ENCODE measurements at places on chromosomes 4 and X.

- no peak for DNase-seq
These were observed 18.0 kb downstream of the RPS6KA3 start for GRCh38 chrX:20248592-20249192.

DNA sequence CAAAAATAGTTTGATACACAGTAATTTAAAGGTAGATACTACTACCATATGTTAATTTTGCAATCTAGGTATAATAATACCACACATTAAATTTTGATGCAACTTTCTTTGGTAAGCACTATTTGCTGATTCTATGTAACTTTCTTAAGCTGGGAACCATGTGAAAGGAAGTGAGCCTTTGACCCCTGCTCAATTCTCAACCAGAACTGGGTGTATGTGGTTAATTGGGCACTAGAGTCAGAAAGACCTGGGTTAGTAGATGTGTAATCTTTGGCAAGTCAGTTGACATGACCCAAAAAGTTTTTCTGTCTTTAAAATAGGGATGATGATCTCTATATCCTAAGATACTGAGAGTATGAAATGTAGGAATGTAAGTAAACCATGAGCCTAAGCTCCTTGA lies 22.4 kb downstream of the TLR2 start:
- DNase-seq: no peak

- DNase-seq: no peak
These were observed 1.2 kb upstream of the NEUROG2 start for GRCh38 chr4:112517067-112517634.

DNA sequence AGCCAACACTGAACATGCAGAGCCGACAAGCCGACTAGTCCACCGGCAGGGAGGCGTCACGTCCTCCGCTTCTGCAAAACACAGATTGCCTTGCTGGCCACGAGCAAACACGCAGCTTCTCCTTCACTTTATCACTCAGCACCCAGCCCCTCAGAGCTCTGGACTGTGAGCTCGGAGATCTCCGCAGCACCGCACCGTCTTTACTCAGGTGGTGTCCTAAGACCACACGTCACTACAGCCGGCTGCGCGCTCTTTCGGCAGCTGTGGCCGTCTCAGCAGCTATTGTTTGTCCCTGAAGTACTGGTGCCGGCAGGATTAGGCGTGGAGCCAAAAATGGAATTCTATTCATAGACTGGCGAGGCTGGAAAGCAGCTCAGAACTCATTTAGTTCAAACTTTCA lies 72.0 kb downstream of the FAT1 start:
- DNase-seq: no peak

DNA sequence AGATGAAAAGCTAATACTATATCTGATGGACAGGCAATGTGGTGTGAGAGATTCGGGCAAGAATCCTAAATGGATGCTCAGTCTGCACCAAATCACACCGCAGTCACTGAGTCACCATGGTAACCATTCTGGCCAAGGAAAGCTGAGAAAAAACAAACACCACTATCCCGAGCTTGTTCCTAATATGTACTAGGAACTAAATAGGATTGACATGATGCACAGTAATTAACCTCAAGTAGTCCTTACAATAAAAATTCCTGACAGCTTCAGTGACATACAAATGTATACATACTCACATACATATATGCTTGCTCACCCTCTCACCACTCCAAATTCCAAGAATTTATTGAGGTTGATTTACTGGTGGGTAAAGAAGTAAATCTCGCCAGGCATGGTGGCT lies 1.1 kb upstream of the RAB40A start:
- no peak for DNase-seq

DNA sequence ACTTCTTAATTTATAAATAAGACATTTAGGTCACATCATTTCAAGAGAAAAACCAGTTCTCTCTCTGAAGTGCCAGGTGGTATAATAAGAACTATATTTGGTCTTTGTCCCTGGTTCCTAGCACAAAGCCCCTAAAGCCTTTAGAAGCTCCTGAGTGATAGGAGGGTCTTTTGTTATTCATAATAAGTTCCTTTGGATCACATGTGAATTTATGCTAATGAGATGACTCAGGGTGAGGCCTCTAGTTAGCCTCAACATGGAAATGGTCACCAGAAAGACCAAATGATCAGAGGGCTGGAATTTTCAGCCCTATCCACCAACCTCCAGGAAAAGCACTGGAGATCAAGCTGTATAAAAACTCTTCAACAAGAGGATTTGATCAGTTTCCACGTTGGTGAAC lies 68.1 kb upstream of the BLTP1 start:
- no peak for DNase-seq

GRCh38 chr4:183399616-183400015 lies 44.8 kb upstream of the CDKN2AIP start:
- peak; percentile 38 for DNase-seq

GRCh38 chr4:78691334-78691754 lies 84.8 kb upstream of the BMP2K start:
- DNase-seq: no peak

DNA sequence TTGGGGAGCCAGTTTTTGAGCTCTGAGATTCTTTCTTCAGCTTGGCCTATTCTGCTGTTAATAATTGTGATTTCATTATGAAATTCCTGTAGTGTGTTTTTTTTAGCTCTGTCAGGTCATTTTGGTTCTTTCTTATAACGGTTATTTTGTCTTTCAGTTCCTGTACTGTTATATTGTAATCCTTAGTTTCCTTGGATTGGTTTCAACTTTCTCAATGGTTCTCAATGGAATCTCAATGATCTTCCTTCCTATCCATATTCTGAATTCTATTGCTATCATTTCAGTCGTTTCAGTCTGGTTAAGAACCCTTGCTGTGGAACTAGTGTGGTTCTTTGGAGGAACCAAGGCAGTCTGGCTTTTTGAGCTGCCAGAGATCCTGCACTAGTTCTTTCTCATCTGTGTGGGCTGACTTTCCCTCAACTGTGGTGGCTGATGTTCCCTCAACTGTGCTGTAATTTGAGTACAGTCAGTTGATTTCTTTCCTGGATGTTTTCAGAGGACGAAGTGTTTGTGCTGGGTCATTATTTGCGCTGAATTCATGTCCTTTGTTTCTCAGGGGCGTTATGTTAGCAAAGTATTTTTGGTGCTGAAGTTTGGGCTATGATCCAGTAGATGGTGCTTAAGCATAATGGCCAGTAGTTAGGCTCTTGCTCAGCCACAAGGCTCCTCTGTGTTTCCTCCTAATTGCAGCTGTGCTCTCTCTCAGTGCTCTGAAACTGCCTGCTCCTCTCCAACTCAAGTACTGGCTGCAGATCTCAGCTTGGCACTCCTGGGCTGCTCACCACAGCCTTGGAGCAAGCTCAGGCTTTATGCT lies 27.5 kb downstream of the ENPEP start:
- DNase-seq: no peak

DNA sequence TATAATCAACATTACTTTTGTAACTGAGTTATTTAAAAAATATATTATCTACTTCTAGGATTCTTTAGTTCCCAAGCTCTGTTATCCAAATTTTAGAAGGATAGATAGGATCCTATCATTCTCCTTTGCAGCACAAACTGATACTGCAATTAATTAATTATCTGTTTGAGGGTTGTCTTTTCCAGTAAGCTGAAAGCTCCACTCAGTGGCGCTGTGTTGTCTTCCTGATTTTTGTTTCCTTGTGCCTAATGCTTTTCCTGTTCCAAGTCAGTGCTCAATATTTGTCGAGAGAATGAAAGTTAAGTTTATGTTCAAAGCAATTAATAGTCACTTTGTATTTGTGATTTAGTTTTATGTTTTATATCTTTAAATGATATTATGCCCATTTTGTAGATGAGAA lies 107.4 kb upstream of the ANK2 start:
- DNase-seq: no peak

DNA sequence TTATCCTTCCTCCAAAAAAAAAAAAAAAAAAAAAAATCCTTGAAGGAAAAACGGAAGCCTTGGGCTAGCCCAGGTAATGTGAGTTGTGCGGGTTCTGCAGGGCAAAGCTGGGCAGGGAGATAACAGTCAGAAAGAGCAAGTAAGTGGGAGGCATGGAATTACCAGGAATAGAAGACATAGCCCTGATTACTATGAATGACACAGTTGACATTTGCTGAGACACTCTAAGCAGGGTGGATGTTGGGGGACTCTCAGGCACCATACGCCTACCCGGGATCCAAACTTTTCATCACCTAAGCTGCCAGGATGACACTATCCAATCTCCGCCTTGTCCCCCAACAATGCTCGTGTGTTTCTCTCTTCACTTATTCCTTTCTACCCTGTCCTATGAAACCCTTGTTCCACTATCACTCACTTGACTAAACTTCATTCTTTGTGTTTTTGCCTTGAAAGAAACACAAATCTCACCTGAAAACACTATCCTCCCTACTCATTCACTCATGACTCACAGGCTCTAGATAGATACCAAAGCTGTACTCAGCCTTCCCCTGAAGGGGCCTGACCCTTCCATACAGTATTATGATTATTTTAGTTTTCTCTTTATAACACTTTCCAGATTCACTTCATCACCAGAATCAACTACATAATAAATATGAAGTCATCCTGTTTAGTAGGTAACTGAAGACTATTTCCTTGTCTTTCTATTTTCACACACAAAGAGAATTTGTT lies 158.4 kb downstream of the INPP4B start:
- no peak for DNase-seq

DNA sequence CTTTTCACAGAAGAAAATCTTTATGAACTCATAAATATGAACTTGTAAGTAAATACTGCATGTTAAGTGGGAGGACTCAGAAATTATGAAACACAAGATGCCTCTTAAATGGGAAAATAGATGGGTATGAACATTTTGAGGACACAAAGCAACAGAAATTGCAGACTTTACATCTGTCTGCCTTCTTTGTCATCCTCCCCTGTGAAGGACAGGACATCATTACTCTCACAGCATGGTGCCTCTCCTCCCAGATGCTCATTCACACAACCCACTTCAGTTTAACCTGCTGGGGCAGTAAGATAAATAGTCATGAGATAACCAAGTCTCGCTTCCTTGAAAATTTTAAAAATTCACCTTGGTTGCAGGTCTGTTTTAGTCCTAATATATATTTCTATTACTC lies 144.5 kb downstream of the APBB2 start:
- DNase-seq: no peak

- no peak for DNase-seq
These were observed 978 bp downstream of the HS6ST2 start for GRCh38 chrX:132957211-132958090.

- DNase-seq: no peak
These were observed 98.2 kb upstream of the NRK start for GRCh38 chrX:105723966-105724735.

DNA sequence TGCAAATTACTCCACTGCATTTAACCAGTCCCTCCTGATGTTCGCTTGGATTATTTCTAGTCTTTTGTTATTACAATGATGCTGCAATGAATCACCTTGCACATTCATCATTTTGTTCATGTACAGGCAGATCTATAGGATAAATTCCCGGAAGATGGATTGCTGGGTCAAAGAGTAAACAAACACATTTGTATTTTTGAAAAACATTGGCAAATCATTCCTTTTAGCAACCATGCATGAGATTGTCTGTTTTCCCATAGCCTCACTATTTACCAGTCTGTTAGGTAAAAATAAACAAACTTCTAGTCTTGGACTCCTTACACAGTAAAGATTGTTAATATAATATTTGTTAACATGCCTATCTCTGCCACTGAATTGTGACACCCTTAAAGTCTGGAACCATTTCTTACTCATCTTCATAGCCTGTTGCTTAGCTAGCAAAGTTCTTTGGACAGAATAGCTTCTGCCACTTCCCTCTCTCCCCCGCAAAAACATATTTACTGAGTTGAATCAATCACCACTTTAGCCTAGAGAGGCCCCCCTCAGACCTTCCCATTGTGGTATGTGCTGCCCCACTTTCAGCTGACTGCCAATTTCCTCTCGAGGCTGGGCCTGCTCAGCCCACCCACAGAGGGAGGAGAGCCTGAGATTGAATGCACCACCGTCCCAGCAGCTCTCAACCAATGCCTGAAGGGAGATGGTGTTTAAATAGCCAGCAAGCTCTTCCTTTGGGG lies 108.4 kb upstream of the ATXN3L start:
- DNase-seq: no peak

DNA sequence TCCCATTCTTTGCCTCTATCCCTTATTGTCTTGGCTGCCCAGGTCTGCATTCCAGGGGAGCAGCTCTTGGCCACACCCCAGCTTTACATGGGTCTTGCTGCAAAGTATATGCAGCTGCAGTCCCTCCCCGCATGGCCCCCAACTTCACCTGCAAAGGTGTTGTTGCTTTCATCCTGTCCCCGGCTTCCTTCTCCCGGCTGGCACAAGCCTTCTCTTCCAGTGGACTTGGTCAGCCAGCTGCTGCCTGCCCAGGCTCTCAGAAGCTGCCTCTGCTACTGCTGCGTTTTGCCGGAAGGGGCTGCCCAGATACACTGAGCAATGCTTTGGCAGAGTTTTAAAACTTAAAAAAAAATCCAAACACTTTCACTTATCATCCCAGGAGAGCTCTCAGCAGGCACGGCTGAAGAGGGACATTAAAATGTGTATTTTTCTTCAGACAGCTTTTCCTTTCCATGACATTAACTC lies 121.2 kb upstream of the PDLIM3 start:
- DNase-seq: no peak

GRCh38 chrX:38036466-38036865 lies 30.1 kb downstream of the SYTL5 start:
- DNase-seq: no peak

DNA sequence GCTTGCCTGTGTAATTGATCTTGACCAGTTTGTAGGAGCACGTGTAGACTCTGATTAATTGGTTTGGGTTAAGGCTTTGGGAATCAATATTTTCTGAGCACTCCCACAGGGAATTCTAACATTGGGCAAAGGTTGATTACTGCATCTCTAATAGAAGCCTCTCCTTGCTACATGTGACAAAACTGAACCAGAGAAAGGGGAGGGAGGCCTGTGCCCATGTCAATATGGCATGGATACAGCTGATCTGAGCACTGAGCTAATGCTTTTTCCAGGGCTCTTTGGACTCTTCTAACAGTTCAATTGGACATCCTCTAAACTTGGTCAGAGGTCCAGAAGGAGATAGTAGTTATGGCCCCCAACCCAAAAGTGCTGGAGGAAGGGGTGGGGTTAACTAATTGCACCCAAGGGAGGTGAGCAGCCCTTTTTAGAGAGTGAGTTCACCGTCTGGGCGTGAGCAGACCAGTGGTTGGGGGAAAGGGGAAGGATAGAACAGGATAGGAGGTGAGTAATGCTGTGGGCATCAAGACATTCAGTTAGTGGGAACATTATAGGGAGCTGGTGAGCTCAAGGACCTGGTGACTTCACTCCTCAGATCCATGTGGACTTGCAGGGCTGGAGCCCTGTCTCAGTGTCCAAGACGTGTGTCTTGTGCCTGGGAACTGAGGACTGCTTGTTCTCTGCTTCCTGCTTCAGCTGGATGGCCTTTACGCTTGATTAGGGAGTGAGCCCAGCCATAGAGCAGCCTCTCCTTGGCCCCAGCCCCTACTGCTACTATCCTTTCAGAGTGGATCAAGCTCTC lies 22.8 kb downstream of the MSN start:
- DNase-seq: peak; percentile 57

DNA sequence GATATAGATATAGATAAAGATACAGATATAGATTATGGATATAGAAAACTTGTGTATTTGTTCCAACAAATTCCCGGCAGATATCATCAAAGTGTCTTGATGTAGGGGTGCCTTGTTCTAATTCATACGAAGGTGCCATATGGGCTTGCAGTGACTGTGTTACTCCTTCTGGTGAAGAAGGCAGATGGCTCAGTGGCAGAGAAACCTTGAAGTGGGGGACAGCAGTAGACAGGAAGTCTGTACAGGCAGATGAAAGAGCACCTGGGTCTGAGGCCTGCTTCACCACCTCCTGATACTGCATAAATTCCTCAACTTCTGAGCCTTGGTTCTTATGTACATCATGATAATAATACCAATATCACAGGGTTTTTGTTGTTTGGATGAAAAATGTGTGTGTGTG lies 179.5 kb upstream of the GATB start:
- DNase-seq: no peak

Data from CD14-positive monocyte (primary cell).